ENCODE measurements at places on chromosomes 6 and 20.

GRCh38 chr6:21228876-21229460, 364.6 kb upstream of the SOX4 start:
- no peak for DNase-seq

DNA sequence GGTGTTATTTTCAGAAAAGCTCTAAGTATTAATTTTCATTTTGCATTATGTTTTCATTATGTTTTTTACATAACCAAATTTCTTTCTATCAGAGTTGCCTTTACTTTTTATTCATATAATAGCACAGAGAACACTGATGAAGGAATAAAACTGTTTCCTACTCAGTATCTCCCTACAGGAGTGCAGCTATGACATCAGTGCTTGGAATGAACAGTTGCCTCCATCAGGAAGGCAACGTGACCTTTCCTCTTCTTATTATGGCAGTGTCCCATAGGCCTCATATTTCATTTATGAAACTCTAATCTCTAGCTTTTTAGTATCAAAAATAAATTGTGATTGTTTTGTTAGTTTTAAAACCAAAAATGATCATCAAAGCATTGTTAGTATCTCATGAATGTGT, 712.8 kb downstream of the CD109 start:
- no peak for DNase-seq

- no peak for DNase-seq
Observed at GRCh38 chr6:17457956-17458355, 64.6 kb downstream of the CAP2 start.

- DNase-seq: no peak
Observed at GRCh38 chr20:33552519-33552918, 62.6 kb downstream of the CBFA2T2 start.

- DNase-seq: no peak
Observed at GRCh38 chr6:41655176-41655575, 16.9 kb downstream of the MDFI start.

DNA sequence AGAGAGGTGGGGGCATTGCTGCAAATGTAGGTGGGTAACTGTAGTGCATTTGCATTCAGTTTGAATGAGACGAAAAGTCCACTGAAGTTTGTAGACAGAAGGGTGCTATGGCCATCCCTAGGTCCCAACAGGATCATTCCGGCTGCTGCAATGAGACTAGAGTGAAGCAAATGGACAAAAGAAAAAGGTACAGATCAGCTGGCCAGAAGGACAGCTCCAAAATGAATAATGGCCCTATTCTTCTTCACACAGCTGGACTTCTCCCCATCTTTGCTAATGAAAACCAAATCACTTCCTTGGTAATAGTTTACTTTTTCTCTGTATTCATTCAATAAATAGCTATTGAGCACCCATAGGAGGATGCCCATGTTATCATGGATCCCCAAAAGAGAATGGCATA, 56.4 kb upstream of the TPD52L1 start:
- DNase-seq: no peak

DNA sequence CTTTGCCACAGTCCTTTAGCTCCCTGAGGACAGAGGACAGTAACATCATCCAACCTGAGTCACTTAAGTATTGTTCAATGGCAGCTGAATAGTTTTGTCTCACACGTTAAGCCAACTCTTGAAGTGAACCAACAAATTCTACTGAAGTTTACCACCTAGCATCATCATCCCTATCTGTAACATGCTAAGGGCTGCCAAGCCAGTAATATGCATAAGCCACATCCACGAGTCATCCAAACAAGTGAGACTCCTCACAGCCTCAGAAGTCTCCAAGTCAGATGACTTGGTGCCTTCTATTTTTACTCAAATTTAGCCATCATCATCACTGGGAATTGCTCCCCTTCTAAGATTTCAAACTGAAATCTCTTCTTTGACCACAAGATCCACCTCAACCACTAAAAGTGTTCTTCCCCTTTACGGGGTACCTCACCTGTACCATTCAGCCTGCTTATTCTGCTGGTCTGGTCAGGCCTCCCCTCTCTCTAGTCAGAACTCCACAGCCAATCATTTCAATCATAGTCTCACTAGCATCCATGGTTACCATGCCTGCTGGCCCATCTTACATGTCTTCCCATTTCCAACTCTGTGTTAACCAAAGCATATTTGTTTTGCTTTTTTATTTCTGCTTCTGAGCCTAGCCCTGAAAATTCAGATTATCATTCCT, 73.7 kb downstream of the DTNBP1 start:
- DNase-seq: peak; percentile 70

GRCh38 chr6:105036351-105036750, 79.4 kb downstream of the LIN28B start:
- DNase-seq: no peak

DNA sequence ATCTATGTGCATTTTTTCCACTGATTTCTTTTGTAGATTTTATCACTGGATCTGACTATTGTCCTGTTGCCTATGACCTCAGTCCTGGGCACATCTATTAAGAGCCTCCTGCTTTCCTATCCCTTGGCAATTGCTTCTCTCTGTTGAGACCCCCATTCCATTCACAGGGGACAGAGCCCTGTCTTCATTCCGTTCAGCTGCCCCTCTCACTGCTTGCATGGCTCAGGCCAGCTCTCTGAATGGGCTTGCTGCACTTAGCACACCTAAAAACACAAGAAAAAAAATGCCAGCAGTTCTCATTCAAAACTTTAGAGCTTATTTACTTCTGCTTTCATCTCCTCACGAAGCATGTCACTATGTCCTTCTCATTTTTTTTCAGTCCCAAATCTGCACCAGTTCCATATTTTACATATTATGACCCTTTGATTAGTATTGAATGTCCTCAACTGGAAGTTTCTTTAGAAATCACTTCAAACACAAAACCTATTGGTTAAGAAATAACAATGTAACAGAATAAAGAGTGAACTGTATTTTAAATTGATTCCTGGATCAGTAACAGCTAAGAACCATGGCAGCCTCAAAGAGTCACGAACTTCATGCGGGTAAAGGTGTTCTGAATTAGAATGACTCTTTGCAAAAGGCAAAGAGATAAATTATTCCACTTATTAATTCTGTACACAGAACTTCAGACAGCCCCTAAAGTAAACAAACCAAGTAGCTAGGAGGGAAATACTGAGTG, 616.5 kb downstream of the C6orf118 start:
- DNase-seq: no peak

DNA sequence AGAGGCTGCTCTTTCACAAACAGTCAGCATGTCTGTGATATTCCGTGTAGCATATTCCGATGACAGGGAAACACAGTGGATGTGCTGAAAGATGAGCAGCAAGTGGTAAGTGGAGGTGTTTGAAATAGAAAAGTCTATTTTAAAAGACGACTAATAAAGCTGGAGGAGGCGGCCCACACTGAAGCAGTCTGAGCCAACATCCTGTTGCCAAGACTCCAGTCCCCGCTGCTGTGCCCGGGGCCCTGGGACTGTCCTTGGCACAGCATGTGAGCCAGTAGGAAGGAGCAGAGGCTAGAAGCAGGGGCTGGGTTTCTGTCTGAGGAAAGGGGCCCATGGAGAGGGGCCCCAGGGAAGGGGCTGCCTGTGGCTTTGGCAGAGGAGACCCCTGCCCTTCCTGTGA, 351.5 kb upstream of the CHD6 start:
- no peak for DNase-seq

DNA sequence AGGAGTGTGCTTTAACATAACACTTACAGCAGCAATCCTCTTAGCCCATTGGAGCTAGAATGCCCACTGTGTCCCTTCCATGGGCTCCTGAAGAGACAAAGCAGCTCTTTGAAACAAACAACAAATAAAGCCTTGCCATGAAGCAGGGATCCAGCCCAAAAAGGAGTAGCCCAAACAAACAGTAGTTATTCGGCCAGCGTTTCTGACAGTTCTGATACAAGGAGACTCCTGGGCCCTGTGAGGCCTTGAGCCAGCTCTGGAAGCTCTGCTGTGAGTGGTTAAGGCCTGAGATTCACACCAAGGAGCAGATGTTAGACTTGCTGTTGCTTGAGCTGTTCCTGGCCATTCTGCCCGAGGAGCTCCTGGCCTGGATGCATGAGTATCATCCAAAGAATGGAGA, 16.9 kb upstream of the ZSCAN16 start:
- DNase-seq: no peak

DNA sequence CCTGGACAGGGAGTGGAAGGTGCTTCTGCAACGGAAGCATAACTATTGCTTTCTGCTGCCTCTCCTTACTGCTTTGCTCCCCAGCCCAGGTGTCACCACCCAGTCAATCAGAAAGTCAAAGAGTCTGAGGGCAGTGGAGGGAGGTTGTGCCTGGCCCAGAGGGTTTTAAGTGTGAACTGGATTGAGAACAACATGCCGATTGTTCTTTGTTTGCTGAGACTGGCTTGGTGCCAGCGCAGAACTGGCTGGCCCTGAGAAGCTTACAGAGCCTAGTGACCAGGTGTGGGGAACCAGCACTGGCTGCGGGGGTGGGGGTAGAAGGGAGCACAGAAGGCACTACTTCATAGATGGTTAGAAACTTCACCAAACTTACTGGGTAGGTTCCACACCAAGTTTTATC, 31.1 kb upstream of the ENPP4 start:
- no peak for DNase-seq

- DNase-seq: no peak
Observed at GRCh38 chr6:2441601-2442475, 196.4 kb upstream of the GMDS start.

GRCh38 chr6:2895072-2895471, 8.0 kb downstream of the SERPINB9 start:
- DNase-seq: no peak

GRCh38 chr20:22452442-22453011, 131.8 kb downstream of the FOXA2 start:
- no peak for DNase-seq

DNA sequence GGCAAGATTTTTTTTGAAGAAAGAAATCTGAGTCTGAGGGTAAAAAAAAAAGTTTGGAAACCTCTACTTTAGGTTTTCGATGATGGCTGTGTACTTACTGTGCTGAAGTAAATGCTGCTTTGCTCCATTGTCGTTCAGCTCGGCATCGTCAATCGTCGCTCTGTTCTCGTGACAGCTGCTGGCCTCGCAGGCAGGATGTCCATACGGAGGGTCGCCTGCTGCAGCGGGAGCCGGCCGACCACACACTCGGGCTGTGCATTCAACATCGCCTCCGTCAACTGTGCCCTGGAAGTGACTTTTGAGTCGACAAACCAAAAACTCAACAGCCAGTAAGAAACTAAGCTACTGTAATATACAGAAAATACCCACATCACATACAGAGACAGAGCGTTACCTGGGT, 53.1 kb upstream of the SMOC2 start:
- no peak for DNase-seq

DNA sequence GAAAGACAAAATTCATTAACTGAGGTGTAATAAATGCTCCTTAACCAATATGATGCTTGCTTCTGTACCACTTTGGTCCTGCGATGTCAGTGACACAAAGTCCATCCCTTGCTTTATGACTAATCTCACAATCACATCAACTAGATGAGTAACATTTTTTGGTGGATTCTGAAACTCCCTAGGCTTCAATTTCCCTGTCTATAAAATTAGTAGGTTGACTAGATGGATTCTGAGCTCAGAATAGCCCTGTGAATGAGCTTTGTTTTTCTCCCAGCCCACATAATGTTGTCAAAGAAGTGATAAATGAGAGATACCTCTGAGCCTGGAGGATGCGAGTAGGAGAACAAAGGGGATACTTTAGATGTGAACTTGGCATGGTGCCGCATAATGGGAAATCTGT, 9.1 kb downstream of the TXLNB start:
- no peak for DNase-seq

- no peak for DNase-seq
Observed at GRCh38 chr6:135905604-135906300, 54.3 kb downstream of the PDE7B start.

DNA sequence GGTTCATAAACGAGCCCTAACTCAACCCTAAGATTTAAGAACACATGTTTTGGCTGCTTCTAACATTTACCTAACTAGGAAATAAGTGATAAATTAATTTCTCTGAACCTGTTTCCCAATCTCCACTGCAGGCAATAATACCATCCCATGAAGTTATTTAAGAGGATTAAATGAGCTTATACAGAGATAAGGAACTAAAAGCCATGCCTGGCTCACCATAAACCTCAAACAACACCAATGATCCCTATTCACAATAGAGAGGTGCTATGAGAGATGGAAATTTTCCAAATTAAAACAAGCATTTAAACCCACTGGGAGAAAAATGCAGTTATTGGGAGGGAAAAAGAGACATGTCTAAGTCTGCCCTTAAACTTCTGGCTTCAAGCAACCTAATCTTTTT, 33.9 kb upstream of the KLHL31 start:
- no peak for DNase-seq

- no peak for DNase-seq
Observed at GRCh38 chr20:32537657-32538525, 47.2 kb downstream of the NOL4L start.

DNA sequence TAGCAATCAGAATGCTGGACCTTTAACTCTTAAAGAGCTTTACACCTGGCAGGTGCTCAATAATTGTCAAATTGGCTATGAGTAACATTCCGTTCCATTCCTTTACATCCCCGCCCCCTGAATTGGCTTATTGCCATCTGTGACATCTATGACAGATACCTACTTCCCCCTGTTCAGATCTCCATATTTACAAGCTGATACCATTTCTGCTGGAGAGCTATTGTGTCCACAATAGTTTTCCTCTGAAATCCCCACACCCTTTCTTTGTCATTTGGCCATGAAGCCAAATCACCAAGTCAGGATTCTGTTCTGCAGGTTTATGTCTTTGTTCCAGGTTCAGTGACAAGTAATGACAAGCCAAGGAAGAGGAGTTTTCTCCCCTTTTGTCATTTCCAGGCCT, 3.2 kb downstream of the CDH26 start:
- DNase-seq: no peak

GRCh38 chr6:16985513-16986284, 116.2 kb upstream of the STMND1 start:
- peak; percentile 84 for DNase-seq

GRCh38 chr6:37940074-37940847, 120.7 kb downstream of the ZFAND3 start:
- DNase-seq: peak; percentile 44

GRCh38 chr6:134097114-134097707, 44.8 kb upstream of the SLC2A12 start:
- peak; percentile 71 for DNase-seq

DNA sequence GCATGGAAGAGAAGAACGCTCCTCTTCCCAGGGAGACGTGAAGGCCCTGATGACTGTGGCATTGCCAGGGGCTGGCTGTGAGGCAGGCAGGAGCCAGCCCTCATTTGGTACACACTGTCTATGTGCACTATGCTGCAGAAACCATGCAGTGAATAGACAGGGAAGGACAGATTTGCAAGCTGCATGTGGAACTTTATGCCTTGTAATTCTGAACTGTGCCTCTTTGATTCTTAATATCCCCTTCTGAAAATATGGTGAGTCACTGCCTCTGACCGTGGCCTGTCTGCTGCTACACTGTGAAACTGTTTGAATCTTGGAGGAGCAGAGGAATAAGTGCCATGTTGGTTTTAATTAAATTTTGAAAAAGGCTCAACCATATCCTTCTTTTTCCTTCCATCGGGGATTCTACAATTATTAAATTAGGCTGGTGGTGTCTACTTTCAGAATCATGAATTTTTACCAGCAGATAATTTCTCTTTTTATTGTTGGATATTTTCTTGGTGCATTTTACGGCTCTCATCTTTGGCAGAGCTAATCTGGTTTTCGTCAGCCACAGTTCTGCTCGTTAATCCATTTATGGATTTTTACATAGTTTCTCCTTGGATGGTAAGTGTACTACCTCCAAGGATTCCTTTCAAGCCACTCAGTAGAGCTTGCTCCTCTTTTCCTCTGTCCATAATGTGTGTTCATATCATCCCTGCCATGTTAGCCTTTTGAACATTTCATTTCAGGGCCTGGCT, 301.0 kb upstream of the SLC35B3 start:
- peak; percentile 31 for DNase-seq
